ENCODE measurements at places on chromosomes 5 and 9.

DNA sequence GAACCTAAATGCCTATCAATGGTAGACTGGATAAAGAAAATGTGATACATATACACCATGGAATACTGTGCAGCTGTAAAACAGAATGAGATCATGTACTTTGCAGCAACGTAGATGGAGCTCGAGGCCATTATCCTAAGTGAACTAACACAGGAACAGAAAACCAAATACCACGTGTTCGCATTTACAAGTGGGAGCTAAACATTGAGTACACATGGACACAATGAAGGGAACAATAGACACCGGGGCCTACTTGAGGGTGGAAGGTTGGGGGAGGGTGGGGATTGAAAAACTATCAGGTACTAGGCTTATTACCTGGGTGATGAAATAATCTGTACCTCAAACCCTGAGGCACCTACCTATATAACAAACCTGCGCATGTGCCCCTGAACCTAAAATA is 22.4 kb upstream of the DEPDC1B start:
- no peak for DNase-seq

DNA sequence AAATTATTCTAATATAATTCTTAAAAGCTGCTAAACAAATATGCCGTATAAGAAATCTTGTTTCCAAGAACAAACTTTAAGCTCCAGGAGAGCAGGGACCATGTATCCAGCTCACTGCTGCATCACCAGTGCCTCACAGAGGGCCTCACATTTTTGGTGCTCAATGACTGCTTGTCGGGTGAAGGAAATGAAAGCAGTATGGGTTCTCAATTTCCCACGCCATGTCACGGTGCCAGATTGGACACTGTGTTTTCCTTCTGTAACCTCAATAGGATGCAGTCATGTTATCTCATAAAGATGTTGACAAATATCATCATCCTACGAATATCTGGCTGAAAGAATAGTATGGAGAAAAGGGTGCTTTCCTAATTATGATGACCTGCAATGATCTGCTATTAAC is 64.7 kb downstream of the POU5F2 start:
- no peak for DNase-seq

DNA sequence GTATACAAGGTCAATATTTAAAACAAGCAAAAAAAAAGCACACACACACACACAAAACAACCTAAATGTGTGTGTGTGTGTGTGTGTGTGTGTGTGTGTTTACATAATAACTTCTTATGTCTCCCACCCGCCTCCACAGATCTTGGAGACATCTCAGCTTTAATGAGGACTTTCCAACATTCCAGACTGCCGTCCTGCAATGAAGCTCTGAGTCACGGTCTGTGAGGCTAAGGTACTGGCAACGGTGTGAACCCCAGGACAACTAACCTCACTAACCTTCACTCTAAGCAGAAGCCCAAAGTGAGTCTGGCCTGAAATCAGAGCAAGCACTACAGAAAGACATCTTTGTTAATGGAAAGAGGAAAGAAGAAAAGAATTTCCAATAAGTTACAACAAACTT is 22.3 kb downstream of the ZNF474 start:
- DNase-seq: no peak

DNA sequence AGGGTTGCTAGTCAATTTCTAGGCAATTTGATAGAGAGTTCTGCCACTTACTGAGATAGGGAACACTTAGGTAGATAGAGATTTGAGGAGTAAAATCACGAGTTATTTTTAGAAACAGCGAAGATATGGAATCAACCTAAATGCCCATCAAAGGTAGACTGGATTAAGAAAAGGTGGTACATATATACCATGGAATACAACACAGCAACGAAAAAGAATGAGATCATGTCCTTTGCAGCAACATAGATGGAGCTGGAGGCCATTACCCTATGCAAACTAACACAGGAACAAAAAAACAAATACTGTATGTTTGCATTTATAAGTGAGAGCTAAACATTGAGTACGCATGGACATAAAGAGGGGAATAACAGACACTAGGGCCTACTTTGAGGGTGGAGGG is 9.7 kb downstream of the ELL2 start:
- no peak for DNase-seq

- DNase-seq: peak; percentile 11
These were observed 24.4 kb downstream of the FAM163B start for GRCh38 chr9:133584559-133585476.

GRCh38 chr5:93572608-93573353 is 8.2 kb downstream of the NR2F1-AS1 start:
- no peak for DNase-seq

DNA sequence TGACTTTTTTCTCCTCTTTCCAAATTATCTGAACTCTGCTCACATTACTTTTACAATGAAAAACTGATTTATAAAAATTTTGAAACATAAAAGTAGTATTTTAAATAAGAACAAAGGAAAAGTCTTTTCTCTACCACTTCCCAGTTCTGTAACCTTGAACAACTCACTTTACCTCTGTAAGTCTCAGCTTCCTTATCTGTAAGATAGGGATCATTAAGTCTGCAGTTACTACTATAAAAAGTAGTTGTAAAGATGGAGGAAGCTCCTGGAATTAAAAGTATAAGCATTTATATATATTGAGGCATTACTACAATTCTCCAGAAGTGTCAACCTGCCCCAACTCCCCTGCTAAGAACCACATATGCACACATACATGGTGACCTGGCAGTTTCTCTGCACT is 88.0 kb downstream of the TTC39B start:
- no peak for DNase-seq

- no peak for DNase-seq
These were observed 38.6 kb downstream of the NFIB start for GRCh38 chr9:14275331-14275730.

DNA sequence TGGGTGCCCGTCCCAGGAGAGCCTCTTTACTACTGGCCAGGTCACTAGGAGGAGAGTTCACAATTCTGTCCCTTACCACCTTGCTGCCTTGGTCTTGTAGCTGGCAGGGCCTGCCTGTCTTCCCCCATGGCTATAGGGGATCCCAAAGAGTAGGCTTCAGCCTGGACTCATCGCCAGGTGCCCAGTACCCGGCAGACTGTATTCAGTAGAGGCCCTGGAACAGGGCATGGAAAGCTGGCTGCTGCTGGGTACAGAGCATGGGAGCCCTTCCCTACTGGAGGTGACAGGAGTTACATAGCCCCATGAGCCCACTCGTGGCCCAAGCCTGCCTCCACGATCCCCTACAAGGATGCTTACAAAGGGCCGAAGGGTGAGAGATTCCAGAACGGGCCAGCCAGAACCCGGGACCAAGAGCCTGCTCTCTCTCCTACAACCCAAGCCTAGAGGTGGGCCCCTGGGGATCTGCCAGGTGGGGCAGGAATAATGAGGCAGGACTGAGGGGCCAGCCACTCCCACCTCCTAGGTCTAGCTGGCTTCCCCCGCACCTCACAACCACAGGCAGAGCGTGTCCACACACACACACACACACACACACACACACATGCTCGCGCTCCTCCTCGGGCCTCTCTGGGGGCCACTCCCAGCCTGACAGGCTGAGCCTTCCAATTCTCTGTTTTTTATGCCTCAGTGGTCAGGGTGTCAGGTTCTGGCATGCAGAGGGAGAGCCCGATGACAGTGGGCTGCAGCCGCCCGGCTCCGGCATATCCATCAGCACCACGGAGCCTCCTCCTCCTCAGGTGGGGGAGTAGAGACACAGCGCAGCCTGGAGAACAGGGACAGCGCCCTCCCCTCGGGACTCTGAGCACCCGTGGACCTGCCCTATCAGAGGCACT is 186.0 kb downstream of the PAX5 start:
- no peak for DNase-seq

DNA sequence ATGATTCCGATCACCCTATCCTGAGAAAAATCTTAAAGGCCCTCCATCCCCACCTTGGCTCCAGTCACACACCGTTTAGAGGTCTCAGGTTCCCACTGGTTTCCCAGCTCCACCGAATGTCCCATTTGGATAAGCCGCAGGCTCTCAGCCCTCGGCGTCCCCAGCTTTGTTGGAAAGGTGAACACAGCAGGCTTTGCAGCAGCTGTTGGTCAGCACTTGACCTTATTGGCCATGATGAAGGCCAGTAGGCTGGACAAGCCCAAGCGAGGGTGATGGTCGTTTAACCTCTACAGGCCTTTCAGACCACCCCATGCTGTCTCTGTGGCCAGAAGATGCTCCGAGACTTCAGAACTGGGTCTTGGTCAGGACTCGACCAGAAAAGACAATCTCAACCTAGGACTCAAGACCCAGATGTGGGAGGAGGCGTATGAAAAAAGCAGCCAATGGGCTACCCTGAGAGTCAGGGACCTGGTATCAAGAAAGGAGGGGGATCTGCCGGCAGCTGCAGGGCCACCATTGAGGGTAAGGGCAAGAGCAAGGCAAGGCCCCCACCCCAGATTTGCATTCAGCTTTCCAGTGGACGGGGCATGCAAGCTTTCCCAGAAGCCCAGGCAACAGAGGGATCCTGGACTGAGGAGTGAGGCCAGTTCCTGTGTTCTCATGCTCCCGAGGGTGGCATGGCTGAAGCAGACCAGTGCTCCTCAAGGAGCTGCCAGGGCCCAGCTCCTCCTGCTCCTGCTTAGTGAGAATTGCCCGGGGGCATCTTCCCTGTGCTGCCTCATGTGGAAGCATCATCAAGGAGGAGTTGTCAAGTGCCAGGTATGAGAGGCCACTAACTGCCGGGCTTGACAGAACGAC is 13.4 kb downstream of the UBE2QL1 start:
- DNase-seq: no peak

GRCh38 chr5:90015584-90016018 is 394.0 kb downstream of the CETN3 start:
- no peak for DNase-seq

DNA sequence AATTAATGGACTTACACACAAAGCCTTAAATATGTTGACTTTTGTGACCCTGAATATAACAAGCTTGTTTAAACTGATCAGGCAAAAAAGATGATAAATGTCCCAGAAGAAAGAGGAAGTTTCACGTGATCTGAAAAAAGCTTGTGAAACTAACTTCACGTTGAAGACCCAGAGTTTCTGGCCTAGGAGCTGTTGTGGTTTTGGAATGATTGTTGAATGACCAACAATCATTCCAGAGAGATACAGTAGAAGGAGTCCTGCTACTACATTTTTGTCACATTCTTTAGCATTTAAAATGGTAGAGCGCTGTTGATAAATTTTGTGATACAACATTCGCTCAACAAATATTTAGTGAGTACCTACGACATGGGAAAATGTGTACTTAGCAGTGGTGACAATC is 143.1 kb upstream of the FBN2 start:
- no peak for DNase-seq

DNA sequence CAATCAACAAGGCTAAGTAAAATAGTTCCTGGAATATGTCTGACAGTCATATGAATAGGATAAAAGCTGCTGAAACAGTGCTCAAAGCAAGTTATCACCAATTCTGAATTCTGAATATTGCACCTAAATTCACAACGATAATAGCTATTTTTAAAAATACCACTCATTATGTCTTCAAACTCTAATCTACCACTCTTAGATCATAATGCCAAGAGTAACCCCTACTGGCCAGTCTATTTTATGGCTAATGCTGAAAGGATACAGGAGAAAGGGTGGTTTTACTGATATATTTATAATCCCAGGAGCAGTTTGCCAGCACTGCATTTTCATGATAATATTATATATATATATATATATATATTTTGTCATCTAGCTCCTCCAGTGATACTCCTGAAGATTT is 232.8 kb downstream of the PDE4D start:
- DNase-seq: peak; percentile 8

- no peak for DNase-seq
These were observed 12.5 kb downstream of the MCTP1 start for GRCh38 chr5:95272316-95272929.

- DNase-seq: no peak
These were observed 3.1 kb upstream of the DBH start for GRCh38 chr9:133632806-133633680.

DNA sequence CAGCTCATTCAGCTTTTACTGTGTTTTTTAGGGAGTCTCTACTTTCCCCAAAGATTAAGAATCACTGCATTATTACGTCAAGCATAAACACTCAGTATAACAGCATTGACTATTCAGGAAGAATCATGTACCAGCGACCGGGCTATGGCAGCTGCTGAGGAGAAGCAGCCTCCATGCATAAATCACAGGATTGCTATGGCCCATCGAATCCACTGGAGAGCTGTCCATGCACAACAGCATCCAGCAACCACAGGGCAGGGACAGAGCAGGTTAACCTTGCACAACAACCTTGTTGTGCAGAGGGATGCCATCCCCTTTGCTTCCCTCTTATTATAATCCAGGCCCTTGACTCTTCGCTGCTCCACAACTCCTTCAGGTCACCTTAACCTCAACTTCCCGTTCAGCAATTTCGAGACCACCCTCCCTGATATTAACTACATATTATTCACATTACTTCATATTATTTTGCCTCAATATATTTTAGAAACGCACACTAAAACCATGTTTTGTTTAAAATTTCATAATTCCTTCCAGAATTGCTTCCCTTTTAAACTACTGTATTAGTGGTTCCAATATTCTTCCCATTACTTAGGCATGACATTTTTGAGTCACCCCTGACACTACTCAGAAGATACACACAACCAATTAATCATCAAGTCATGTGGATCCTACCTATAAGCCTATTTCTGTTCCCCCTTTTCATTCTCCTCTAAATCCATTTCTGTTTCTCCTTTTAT is 991 bp downstream of the IARS1 start:
- DNase-seq: no peak

DNA sequence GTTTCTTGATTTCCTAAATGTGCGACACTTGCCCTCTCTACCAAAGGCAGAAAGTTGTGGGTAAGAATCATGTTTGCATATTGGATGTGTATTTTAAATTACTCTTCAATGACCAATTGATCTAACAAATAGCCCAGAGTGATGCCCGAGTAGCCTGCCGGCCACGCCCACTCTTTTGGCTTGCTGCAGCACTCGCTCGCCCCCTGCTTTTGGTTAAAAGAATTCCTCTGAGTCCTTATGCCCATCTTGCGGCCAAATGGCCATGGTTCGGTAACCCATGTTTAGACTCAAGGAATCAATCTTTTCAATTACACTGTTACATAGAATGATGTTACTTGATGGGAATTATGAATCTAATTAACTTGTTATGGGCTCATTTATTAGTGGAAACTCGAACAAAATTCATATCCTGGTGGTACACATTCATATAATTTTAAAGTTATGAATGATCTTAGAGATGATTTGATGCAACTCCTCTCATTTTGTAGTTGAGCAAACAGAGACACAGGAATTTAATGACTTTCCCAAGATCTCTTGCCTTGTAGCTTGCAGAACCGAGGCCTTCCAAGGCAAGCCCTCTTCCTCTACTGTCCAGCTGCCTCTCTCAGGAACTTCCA is 36.5 kb downstream of the PPIC start:
- no peak for DNase-seq

- no peak for DNase-seq
These were observed 40.2 kb downstream of the NFIB start for GRCh38 chr9:14273696-14274121.

DNA sequence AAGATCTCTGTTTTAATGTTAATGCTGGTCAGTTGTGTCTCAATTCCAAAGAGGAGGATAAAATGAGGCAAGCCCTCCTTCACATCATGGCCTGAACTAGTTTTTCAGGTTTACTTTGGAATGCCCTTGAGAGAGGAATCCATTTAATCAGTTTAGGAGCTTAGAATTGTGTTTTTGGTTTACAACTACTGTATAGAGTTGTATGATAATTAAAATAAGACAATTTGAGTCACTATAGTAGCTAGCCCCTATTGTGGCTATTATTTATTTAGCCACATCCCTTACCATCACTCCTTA is 107.8 kb upstream of the PRLR start:
- no peak for DNase-seq
